ENCODE measurements at places on chromosomes 6 and 20.

- DNase-seq: no peak
Observed at GRCh38 chr20:1595333-1595732, 24.5 kb downstream of the SIRPB1 start.

GRCh38 chr6:20600831-20601230 is 66.6 kb downstream of the CDKAL1 start:
- no peak for DNase-seq

DNA sequence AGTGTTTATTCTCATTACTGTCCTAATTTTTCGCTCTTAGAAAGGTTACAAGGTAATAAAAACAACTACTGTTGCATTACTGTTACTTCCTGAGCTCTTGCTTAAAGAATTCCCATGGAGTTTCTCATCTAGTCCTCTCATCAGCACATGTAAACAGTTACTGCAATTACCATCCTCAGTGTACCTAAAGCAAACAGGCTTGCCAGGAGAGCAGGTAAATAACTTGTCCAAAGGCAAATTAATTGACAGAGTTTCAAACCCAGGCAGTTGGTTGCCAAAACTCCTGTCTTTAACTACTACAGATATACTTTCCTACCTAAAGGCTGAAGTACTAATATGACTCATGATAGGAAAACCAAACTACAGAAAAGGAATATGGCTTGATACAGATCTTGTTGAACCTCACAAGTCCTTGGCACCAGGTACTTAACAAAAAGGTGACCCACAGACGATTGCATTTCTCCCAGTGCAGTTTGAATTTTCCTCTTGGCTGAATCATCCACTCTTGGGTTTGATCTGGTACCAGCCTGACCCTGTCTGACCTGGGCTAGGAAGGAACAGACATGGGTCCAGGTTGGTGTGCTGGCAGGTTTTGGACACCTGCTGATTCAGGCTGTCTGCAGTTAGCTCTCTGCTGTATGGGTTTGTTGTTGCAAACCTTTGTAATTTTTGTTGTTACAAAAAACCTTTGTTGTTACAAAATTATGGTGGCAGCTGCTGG is 153.0 kb downstream of the CFAP61 start:
- DNase-seq: no peak

DNA sequence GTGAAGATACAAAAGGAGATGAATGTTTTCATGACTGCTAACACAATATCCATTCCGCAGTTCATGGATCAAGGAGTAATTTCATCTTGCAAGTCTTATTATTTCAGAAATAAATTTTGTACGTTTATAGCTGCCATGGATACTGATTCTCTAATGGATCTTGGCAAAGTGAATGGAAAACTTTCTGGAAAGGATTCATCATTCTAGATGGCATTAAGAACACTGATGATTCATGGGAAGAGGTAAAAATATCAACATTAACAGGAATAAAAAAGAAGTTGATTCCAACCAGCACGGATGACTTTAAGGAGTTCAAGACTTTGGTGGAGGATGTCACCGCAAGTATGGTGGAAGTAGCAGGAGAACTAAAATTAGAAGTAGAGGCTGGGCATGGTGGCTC is 2.8 kb downstream of the HUS1B start:
- no peak for DNase-seq

DNA sequence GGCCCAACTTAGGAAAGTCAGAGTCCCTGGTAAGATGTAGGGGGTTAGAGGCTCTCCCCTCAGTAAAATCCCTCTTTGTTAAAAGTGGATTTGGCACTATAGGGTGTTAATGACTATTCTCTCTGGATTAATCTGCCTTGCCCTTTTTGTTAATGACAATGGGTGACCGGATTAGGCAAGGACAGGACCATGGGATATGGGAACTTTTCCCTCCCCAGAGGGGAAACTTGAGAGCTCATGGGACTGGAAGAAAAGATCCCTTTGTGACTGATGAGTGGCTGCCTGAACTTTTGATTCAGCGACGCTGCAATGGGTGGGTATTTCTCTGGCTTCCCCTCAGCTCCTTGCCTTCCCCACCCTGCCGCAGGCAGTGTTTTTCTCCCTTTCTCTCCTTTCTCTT is 12.2 kb upstream of the TAAR9 start:
- no peak for DNase-seq

DNA sequence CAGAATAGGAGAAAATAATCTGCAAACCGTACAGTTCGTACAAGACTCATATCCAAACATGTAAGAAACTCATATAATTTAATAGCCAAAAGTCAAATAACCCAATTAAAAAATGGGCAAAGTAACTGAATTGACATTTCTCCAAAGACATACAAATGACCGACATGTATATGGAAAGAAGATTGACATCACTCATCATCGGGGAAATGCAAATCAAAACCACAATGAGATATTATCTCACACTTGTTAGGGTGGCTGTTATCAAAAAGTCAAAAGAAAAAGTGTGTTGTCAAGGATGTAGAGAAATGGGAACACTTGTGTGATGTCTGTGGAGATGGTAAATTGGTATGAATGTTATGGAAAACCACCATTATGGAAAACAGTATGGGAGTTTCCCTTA is 70.5 kb upstream of the STXBP5 start:
- DNase-seq: no peak

GRCh38 chr6:116106146-116106545 is 5.5 kb downstream of the NT5DC1 start:
- no peak for DNase-seq

DNA sequence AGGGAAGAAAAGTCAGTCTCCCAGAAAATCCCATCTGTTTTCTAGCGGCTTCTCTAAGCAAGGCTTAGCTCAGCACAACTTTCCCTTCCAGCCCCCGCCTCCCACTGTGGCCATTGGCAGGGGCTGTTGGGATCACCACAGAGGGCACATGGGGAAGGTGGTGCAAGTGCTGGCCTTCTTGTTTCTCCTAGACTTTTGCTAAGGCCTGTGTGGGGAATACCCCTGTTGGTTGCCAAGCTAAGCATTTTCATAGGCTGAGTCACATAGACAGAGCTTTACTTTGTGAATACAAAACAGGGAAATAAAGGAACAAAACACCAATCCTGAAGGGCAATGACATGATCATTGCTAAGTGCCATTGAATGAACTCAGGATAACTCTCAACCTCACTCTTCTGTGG is 32.4 kb upstream of the TIAM2 start:
- DNase-seq: peak; percentile 78

DNA sequence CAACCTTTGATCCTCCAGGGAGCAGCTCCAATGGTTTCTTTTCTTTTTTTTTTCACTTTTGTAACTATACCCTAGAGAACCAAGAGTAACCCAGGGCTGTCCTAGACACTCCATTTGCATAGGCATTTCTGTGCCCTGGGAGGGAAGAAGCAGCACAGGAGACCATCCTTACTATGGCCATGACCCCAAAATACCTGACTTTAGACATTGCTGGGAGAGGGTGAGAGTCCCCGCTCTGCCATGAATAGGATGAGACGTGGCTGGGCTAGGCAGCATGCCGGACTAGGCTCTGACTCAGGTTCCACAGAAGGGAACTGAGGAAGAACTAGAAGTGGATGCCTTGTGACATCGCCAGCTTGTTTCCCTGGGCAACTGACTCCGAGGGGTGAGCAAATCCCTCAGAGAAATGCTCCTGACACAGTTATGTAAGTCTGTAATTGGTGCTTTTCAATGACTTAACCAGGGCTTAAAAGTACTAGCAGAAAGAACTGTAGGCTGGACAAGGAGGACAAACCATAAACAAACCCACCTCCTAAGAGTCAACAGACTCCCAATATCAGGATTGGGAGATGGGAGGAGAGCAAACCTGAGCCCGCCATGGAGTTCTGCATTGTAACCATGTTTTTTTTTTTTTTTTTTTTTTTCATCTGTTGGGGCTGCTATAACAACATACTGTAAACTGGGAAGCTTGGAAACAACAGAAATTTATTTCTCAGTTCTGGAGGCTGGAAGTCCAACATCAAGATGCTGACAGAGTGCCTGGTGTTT is 910 bp upstream of the ADTRP start:
- DNase-seq: no peak

DNA sequence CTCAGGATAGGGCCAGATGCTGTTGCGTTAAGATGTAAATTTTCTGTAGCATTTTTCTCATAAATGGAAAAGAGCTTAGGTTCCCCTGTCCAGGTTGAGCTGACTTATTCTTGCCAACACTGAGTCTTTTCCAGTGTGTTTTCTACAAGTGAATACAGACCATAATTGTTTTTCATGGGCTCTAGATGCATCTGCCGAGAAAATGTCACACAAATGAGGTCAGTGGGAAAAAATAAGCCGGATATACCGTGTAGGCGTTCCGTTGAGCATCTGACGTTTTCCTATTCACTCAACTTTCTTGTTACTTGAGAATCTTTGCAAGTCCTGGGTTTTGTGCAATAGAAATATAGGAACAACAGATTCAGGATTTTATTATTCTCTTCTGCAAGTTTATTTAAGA is 582.9 kb upstream of the CDH4 start:
- no peak for DNase-seq

GRCh38 chr20:25867776-25868649 is 171.4 kb upstream of the ZNF337 start:
- peak; percentile 76 for DNase-seq

GRCh38 chr6:35879151-35879550 is 41.7 kb downstream of the SRPK1 start:
- no peak for DNase-seq

GRCh38 chr20:62301773-62302340 is 940 bp upstream of the ADRM1 start:
- peak; percentile 94 for DNase-seq

DNA sequence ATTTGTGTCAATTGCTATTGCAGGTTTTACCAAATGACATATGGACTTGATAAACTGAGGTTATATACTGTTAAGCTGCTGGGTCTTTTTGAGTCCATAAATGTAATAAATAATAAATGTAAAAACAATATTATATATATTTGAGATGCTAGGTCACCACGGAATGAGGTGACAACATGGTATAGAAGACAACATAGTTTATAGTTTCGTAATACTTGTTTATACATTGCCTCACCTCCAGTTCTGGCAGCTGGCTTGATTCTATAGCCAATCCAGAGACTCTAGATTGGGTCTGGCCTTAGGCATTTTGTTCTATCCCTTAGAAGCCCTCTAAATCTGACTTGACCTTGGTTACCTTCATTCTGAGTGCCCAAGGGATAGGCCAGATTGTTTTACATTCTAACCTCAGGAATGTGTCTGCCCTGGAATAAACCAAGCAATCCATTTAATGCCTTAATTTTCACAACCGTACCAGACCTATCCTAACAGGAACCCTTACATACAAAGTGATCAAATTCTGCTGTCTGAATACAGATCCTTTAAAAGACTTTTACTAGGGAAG is 61.5 kb upstream of the STXBP5 start:
- no peak for DNase-seq

DNA sequence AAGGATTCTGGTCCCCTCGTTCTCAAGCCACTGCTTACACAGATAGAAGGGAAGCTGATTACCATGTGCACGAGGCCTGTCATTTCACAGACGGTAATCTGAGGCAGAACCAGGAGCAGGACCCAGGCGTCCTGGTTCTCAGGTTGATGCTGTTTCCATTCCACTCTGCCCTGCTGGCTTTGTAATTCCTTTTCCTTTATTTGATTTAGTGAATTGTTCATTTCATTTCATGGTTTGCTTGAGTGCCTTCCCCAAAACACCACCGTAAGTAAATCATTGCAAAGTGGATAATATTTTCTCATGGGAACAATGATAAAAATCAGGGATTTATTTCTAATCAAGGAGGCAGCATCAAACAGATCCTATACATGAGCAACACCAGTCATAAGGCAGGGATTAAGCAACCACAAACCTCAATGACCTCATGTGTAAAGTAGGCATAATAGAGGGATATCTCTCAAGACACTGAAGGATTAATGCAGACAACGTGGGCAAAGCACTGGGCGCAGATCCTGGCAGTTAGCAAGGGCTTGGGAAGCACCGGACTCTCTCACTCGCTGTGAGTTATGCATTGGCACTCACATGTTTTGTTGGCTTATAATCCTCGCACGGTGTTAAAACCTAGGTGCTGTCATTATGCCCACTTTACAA is 229.5 kb upstream of the FOXQ1 start:
- no peak for DNase-seq

- DNase-seq: no peak
Observed at GRCh38 chr20:11158589-11158988, 484.8 kb upstream of the JAG1 start.

DNA sequence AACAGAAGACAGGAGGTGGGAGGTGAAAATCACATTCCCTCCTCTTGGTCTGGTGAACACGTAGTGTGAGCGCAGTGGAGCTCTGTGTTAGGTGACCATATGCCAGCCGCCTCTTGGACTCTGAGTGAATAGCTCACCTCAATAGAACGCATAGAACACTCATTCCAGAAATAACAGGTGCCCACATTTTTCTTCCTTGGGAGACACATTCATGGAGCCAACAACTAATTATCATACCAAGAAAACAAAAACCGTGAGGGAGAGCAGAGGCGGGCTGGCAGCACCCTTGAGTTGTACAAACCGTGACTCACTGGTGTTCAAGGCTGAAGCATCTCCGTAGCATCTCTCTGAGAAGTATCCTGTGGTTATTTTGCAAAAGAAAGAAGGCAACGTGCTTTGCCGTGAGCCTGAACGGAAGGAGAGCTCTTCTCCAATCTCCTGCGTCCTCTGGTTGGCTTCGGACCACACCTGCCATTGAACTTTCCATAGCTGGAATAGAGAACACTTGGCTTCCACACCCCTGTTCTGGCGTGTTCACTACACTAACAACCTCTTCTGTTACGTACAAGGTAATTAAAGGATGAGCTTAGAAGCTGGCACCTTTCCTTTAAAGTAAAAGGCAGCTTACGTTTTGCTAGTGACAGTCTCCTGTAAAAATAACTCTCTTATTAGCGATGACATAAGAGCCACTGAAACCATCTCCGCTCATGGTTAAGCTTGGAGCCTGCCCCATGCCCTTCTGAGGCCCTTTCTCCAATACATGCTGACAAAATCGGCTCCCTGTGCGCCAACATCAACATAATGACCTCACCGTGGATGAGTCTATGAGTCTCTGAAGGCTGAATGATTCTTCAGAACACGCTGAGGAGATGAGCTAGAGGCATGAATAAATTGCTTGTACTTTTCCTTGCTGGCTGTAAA is 30.2 kb upstream of the SGK1 start:
- peak; percentile 28 for DNase-seq

DNA sequence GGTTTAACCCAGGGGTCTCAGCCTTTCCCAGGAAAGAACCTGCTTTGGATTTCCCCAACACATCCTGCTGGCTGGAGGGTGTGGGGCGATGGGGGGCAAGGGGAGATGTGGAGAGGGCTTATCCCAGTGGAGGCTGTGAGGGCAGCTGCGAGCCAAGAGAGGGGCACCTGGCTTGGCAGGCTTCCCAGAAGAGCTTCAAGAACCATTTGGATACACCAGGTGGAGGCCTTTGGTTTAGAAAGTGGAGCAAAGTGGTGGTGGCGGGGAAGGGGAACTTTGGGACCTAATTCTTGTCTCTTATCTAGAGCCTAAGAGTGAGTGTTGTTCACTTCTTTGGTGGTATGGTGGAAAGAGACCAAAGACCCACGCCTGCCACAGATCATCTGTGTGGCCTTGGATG is 12.4 kb downstream of the CD40 start:
- DNase-seq: no peak

- no peak for DNase-seq
Observed at GRCh38 chr6:157571269-157571668, 190.3 kb downstream of the ZDHHC14 start.

Measured in hepatic stellate cell (primary cell).